ENCODE measurements at places on chromosomes 7 and 10.

DNA sequence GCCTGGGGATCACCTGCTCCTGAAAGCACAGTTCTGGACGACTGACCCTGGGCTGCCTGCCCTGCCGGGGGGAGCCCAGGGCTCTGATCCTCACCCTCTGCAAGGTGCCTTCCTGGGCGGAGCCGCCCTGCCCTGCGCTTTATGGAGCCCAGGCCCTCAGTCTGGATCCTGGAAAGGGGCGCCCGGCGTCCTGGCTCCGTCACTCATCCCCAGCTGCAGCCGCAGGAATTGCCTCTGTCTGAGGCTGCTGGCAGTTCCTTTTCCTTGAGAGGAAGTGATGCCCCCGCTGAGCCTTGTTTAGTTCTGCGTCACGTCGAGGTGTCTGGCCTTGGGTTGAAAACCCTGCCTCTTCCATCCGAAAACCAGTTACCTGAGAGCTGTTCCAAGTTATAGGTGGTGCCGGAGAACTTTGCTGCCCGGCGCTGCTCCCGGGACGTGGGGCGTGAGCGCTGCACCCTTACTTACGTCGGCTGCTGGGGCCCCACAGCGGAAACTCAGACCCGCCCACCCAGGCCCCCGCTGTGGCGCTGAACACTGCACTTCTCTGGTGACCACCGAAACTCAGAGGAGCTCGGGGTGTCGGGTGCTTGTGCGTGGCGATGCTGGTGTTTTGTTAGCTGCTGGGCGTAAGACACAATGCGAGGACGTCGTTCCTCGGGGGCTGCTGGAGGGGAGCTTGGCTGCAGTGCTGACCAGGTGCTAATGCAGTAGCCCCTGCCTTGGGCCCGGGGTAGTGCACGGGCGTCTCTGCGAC, 5.4 kb downstream of the MAFK start:
- DNase-seq, result no peak

DNA sequence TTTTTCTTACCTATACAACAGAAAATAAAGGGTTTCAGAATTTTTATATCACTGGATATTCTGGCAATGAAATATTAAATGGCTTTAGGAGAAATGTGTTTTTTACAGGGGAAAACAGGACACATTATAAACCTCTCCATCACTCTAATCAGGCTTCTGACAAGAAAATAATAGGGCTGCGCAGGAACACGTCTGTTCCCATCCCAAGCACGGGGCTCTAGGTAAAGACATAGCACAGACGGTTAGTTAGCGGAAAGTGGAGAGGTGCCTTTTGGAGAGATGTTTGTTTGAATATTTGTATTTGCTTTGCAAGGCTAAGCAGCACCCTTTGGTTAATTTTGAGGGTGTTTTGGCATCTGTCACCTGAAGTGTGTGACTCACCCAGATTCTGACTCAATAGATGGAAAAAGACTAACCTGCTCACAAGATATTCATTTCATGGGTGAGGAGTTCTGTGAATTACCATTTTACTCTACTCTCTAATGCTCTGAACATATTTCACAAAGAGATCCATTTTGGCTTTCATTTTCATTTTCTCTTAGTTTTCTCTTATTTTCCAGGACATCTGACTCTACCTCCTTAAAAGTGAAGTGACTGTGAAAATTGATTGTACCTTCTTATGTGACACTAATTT, 174.5 kb upstream of the AKR1E2 start:
- DNase-seq, result no peak

- no peak for DNase-seq
Measured at GRCh38 chr10:102775935-102776669, 32.4 kb downstream of the WBP1L start.

GRCh38 chr10:124703778-124704427, 40.3 kb downstream of the FAM53B start:
- no peak for DNase-seq

- DNase-seq, result no peak
Measured at GRCh38 chr10:115772606-115773005, 500.4 kb downstream of the GFRA1 start.

GRCh38 chr10:75033399-75034130, 77.9 kb upstream of the SAMD8 start:
- no peak for DNase-seq

- DNase-seq, result no peak
Measured at GRCh38 chr7:97145068-97145467, 27.6 kb downstream of the SDHAF3 start.

DNA sequence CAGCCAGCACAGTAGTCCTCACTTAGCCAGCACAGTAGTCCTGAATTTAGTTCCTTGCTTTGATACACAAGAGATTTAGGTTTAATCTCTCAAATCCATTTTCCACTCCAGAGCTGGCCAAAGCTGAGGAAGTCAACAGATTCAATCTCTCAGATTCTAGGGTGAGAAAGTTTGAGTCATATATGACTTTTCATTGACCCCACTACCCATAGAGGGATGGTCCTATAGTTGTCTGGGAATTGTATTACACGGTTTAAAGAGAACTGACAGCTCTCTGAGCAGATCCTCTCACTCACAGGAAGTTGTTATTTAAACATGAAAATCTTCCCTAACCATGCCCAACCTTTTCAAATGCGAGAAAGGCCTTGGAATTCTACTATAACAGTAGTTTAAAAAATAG, 641.8 kb upstream of the SEMA3D start:
- no peak for DNase-seq

- no peak for DNase-seq
Measured at GRCh38 chr7:140899883-140900282, 24.8 kb downstream of the BRAF start.

DNA sequence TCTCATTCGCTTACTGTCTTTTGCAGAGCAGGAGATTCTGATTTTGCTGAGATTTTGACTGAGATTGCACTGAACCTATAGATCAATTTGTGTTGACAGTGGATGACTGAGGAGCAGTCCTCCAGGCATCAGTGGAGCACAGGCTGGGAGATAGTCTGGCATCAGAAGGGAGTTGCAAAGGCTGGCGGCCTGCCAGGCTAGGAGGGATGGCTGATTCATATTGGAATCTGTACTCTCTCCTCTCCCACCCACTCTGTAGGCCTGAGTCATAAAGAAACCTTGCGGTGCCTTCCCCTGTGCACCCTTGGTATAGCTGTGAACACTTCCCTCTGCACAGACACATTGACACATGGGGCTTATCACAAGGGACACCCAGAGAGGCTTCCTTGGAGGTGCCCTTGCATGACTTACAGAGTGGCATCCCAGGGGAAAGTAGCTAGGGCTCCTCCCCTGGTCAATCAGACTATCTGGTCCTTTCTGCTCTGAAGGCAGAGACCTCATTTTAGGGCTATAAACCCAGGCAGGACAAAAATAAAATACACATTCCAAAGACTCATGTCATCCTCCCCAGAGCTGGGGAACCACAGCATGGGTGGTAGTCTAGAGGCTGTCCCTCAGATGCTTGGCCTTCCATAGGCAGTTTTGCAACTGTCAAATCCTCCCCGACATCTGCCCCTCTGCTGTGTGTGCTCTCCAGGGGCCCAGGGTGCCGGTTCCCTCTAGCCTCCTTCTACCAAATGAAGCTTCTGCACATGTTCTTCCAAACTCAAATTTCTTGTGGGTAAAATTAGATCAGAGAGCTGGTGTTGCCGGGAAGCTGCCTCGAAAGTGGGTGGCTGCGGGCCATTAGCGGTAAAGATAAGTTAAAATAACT, 37.4 kb upstream of the EEPD1 start:
- peak; percentile 38 for DNase-seq

- DNase-seq, result no peak
Measured at GRCh38 chr7:29926216-29926615, 63.4 kb downstream of the SCRN1 start.

- DNase-seq, result no peak
Measured at GRCh38 chr10:21749788-21750187, 215.8 kb downstream of the MLLT10 start.

DNA sequence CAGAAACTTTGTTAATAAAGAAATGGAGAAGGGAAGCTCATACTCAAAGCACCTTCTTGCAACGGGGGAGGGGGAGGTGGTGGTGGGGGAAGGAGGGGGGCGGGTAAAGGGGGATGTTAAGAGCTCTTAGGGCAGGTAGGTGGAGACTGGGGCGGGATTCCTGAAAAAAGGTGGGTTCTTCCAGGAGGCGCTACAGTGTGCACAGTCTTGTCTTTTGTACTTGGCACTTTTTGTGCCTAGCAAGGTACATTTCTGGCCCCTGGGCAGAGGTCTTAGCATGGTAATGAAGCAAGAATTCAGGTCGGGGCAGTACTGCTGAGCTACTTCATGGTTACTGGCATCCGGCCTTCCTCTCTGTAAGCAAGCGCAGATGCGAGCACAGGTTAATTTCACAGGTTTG, 15.2 kb upstream of the LAMB4 start:
- DNase-seq, result no peak

DNA sequence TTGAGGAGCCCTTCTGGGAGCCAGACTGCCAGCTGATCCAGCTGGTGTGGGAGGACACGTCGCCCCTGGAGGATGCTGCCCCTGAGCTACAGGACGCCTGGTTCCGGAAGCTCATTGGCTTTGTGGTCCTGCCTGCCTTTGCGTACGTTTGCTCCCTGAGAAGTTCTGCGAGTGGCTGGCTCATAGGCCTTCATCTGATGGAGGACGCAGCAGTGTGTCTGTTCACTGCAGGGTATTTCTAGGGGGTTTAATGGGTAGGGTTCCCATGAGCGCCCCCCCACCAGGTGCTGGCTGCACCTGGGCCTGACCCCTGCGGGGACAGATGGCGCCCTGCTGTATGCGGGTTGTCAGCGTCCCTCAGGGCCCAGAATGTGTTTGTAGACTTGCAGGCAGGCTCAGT, 5.0 kb downstream of the PAOX start:
- no peak for DNase-seq

DNA sequence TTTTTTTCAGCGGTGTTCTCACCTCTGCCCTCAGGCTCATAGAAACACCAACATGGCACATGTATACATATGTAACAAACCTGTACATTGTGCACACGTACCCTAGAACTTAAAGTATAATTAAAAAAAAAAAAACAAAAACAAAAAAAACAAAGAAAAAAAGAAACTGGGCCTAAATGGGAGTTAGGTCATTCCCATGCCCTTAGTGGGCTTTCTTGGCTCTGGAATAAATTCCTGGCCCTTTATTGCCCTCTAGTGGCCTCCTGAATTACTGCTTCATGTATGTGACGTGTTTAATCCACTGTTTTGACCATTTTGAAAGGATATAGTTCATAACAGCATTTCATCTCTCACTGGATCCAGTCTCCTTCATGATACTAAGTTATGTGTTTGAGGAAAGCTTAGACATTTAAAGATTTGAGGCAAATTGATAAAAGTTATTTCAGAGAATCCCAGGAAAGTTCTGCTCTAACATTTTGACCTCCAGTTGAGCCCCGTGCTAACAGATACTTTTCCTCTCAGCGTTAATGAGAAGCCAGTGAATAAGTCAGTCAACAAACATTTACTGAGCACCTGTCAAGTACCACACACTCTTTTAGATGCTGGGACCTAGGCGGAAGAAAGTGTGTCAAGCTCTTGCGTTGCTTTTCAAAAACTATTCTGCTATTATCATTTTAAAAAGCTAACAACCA, 54.7 kb upstream of the SYPL1 start:
- no peak for DNase-seq

DNA sequence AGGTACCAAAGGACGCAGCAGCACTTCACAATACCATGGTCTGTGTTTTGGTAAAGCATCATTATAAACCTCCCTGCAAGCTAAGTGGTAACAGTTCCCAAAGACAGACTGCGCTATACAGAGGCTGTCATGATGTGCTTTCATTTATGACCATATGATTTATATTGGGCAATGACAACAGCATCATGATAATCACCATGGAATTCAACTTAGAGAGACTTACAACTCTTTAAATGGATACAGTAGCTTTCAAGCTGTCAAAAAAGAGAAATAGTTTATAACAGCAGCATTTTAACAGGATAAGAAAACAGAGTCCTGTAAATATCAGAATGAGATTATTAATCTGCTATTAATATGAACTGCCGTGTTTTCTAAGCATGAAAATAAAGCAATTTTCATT, 341.7 kb downstream of the GPR37 start:
- no peak for DNase-seq

- DNase-seq, result no peak
Measured at GRCh38 chr10:103653581-103654037, 160.1 kb downstream of the NEURL1 start.

Measured in activated naive CD4-positive, alpha-beta T cell (primary cell).